ENCODE measurements at places on chromosomes 4 and X. TPM values are rescaled to one million over a fixed set of nuclear protein-coding genes. Genes with fewer than 3 reads are reported as not detected.

The MAGEA11 gene
- not detected for total RNA-seq

The EDNRA gene
- total RNA-seq = 181 TPM

The TMPRSS11B gene
- total RNA-seq = not detected

The GPRASP1 gene
- total RNA-seq = 3.5 TPM

The FAM241A gene
- total RNA-seq = 0.19 TPM

The IL2RG gene
- total RNA-seq = not detected

The CXorf49 gene
- not detected for total RNA-seq

The DDX60 gene
- total RNA-seq = 16.6 TPM

- no peak for DNase-seq
Measured at GRCh38 chr4:9835430-9835829, 54.0 kb downstream of the DRD5 start.

DNA sequence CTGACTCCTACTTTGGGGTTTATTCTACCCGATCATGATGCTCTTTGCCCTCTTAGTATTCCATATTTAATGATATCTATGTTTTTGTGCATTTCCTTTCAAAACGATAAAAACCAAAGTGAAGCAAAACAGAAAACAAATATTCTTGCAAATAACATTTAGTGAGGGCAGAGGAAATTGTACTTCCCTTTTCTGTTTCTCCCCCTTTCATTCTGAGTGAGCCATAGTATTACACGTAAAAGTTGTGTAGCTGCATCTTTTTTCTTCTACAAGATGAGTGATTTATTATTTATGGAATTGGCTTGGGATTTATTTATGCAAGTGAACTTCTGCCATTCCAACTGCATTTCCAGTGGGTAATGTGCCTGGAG lies 109.9 kb downstream of the AFF2 start:
- no peak for DNase-seq

DNA sequence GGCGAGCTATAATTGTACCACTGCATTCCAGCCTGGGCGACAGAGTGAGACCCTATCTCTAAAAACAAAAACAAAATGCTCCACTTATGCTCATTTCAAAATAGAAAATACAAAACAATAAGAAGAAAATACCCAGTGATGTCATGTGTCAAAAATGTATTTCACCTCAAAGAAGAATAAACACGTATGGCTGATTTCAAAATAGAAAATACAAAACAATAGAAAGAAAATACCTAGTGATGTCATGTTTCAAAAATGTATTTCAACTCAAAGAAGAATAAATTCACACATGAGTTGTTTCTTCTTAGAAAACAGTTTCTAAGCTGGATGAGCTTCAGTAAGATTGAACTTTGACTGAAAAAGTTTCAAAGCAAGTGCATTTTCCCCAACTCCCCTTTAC lies 20.3 kb upstream of the PDCL2 start:
- no peak for DNase-seq

DNA sequence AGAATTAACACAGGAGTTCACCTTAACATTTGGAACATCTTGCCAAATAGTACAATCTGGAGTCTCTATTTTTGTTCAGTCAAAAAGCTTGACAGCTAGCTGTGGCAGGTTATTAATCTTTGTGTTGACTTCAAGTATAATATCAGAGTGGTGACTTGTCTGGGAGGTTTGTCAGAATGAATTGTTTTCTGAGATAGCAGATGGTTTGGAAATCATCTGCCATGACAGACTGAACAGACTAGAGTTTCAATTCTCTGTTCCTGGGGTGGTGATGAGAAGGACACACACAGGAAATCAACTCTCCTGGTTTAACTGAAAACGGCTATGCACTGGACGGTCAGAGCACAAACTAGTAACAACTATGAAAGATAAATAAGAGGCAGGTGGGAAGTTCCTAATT lies 203.3 kb upstream of the EMCN start:
- DNase-seq = no peak

DNA sequence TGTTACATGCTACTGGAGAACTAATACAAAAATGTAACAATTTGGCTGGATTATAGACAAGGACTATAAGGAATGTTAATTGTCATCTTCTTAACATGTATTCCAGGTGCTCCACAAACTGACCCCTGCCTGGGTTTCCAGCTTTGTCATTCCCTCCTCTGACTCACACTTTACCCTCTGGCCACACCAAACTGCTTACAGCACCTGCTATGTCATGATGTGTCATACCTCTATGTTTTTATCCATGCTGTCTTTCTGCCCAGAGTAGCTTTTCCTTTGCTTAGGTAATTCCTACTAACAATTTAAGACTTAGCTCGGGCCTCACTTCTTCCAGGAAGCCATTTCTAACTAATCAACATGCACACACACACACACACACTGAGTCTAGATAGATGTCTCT lies 14.0 kb upstream of the SHROOM4 start:
- DNase-seq = no peak

- DNase-seq = no peak
Measured at GRCh38 chr4:65880594-65880993, 210.3 kb upstream of the EPHA5 start.

GRCh38 chrX:13372203-13372980 lies 52.5 kb upstream of the ATXN3L start:
- no peak for DNase-seq

DNA sequence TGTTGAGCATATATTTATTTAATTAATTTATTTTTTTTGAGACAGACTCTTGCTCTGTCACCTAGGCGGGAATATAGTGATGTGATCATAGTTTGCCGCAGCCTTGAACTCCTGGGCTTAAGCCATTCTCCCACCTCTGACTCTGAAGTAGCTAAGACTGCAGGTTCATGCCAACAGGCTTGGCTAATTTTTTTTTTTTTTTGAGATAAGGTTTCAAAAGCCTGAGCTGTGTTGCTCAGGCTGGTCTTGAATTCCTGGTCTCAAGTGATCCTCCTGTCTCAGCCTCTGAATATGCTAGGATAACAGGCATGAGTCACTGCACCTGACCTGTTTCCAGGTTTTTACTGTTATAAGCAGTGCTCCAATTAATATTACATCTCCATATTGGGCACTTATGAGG lies 4.8 kb downstream of the ADD1 start:
- DNase-seq = no peak

- no peak for DNase-seq
Measured at GRCh38 chr4:80788798-80789197, 241.7 kb upstream of the BMP3 start.

GRCh38 chrX:2958199-2958598 lies 29.1 kb upstream of the ARSD start:
- DNase-seq = no peak

DNA sequence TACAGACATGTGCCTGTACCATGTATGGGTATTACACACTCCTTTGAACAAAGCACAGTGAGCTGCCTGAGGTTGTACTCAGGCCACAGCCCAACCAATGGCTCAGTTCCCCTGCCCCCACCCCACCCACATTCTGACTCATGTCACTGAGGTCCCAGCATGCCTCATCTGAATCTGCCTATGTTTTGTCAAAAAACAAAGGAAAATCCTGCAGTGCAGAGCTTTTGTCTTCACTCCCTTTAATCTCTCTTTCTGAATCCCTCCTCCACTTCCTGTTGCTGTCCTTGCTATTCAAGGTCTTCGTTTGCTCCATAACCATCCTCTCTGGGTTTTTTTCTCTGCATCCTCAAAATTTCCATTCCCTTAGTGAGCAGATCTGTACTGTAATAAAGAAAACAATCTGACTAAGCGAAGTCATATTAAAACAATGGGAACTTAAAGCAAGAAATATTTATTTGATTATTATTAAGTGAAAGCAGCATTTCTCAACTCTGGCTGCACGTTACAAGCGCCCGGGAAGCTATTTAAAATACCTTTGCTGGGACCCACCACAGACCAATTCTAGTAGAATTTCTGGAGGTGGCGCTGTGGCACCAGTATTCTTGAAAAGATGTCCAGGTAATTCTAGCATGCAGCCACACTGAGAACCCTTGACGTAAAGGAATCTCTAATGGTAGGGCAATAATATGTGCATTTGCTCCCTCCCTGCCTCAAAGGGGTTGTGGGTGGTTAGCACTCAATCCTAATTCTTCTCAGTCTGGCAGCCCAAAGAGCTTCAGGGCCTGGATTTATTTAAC lies 8.7 kb downstream of the GUCY2F start:
- DNase-seq = no peak

DNA sequence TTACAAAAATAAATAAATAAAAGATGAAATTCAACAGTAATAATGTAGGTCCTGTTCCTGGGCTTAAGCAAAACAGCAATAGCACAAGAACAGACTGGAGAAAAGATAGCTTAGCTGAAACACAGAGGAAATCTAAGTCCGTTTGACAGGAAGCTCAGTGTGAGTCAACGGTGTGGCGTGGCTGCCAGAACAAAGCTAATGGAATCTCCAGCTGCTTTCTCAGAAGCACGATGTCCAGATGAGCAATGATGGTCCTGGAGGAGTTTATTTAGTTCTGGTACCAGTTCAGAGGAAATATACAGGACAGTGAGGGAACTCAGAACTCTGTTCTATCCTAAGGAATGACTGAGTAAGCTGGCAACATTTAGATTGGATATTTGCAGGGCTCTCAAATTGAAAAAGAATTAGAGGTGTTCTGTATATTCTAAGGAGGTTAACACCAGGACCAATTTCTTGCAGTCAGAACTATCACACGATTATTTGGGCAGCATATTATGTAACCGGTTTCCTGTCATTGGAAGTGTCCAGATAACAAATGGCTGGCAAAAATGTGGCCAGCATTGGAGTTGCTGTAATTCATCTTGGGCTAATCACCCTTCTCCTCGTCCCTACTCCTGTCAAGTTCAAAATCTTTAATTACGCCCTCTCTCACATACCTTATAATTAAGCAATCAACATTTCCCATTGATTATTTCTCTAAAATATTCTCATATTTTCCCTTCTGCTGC lies 12.7 kb downstream of the GAB3 start:
- no peak for DNase-seq

GRCh38 chrX:97907791-97908190 lies 1024.1 kb downstream of the RPA4 start:
- DNase-seq = no peak

DNA sequence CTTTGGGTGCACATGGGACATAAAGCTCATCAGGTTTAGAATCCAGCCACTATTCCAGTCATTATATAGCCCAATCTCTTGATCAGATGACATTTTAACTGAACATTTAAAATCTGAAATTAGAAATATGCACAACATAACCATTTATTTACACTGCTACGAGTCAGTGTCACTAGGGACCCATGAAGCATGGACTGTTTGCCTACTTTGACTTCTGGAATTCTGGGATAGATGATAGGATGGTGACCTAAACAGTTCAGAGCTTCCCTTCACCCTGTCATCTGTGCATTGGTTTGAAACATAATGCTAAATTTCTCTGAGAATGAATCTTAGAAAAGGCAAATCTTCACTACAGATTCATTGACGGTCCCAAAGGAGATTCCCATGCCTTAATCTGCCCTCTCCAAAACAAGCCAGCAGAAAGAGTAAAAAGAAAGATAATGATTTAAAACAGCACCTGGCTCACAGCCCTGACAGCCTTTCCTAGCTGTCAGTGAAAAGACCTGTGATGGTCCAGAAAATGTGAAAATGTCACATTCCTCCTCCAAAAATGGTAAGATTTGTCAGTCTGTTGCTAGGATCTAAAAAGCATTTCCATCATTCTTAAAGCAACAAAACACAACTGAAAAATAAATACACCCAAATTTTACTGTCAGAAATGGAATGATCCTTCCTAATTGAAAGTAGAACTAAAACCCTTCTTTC lies 18.9 kb upstream of the HERC3 start:
- DNase-seq = no peak

GRCh38 chr4:17020451-17020850 lies 122.0 kb upstream of the LDB2 start:
- no peak for DNase-seq

DNA sequence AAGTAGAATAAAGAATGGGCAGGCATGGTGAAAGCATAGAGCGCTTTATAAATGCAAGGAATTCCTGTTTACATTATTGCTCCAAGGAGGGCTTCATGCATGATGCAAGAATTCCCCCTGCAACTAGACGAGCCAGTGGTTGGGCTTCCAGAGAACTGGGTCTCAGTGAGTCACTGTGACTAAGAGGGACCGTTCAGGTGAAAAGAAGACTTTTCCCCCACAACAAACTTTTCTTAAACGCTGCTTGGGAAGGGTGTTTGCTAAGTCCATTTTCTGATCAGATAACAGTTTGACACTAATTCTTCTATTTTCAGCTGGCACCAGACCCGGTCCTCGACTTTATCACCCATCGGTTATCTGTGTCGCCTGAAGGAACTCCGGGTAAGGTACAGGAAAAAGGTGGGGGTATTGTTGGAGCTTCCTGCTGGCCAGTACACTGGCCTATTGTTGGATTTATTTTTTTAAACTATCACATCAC lies 40.1 kb downstream of the LDB2 start:
- no peak for DNase-seq

- no peak for DNase-seq
Measured at GRCh38 chrX:9647431-9647830, 118.2 kb downstream of the GPR143 start.

- no peak for DNase-seq
Measured at GRCh38 chr4:78237360-78237759, 180.2 kb downstream of the FRAS1 start.
